ENCODE measurements at places on chromosomes 7 and 10. TPM values are rescaled to one million over a fixed set of nuclear protein-coding genes. Genes with fewer than 3 reads are reported as not detected.

The SFTPA1 gene
- total RNA-seq = 8.8 TPM

The OR6V1 gene
- total RNA-seq = not detected

The FOXI2 gene
- total RNA-seq = 0.08 TPM

The AKR1C8 gene
- not detected for total RNA-seq

The NOS3 gene
- 4.2 TPM for total RNA-seq

The TMEM225B gene
- total RNA-seq = not detected

The CUZD1 gene
- 0.77 TPM for total RNA-seq

The CHRM2 gene
- 0.30 TPM for total RNA-seq

The GRM8 gene
- 2.2 TPM for total RNA-seq

The SMKR1 gene
- not detected for total RNA-seq

The COPS6 gene
- 67.3 TPM for total RNA-seq

The IDI2 gene
- not detected for total RNA-seq

The H2BK1 gene
- not detected for total RNA-seq

The ELMO1 gene
- 4.7 TPM for total RNA-seq

The SYT15 gene
- 0.62 TPM for total RNA-seq

The ADAM12 gene
- 0.64 TPM for total RNA-seq

The KCND2 gene
- total RNA-seq = 0.17 TPM

The TRIL gene
- 1.1 TPM for total RNA-seq

The CALML3 gene
- total RNA-seq = 0.11 TPM

The AOC1 gene
- total RNA-seq = 308 TPM

The UBE2H gene
- 65.8 TPM for total RNA-seq

The DPP6 gene
- 0.17 TPM for total RNA-seq

The SPDYE2B gene
- not detected for total RNA-seq

The TYW1B gene
- total RNA-seq = 1.9 TPM

The PGAM2 gene
- 0.29 TPM for total RNA-seq

The CLIP2 gene
- 77.8 TPM for total RNA-seq

The PLAU gene
- total RNA-seq = 11.4 TPM

The ARL5B gene
- 31.2 TPM for total RNA-seq

The VAX1 gene
- not detected for total RNA-seq

The PLEKHS1 gene
- total RNA-seq = 0.84 TPM

The GCK gene
- 0.19 TPM for total RNA-seq

The CDK1 gene
- 16.5 TPM for total RNA-seq

The TSC22D4 gene
- 56.3 TPM for total RNA-seq

The AZGP1 gene
- 4.6 TPM for total RNA-seq

The DYNC1I1 gene
- 1.8 TPM for total RNA-seq

The BLNK gene
- 13.5 TPM for total RNA-seq

The HKDC1 gene
- 19.0 TPM for total RNA-seq

The ZC3HAV1L gene
- 10.9 TPM for total RNA-seq

The GNGT1 gene
- total RNA-seq = not detected

The CPA1 gene
- not detected for total RNA-seq

The IGFBP3 gene
- 36.9 TPM for total RNA-seq

The HOXA1 gene
- total RNA-seq = 2.0 TPM

The CCL26 gene
- 0.91 TPM for total RNA-seq

The PDE1C gene
- total RNA-seq = 2.7 TPM

The HPS1 gene
- 69.5 TPM for total RNA-seq

The MEST gene
- total RNA-seq = 48.6 TPM

The GPNMB gene
- 12.8 TPM for total RNA-seq

The SPDYE5 gene
- total RNA-seq = 0.15 TPM

The UNCX gene
- not detected for total RNA-seq

The SLC18A2 gene
- 1.2 TPM for total RNA-seq

Measured in colonic mucosa (tissue), 4 donors.